ENCODE measurements at places on chromosomes 13 and 19.

GRCh38 chr13:20590561-20590960 lies 23.6 kb downstream of the IFT88 start:
- DNase-seq, result no peak

DNA sequence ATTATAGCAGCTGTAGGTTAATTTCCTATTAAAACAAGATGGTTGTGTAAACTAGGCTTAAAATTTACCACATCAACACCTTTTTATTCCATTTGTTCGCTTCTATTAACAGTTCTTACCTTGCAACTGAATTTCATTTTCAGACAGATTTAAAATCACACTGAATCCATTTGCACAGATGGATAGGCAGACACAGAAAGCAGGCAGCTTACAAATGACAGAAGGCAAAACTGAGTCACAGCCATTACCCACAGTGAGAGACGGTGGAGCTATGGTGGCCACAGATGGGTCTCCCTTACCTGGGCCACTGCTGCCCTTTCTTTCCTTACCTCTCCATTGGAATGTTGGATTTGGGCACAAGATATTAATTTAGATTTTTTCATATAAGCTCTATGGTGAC lies 1567.8 kb upstream of the SLC10A2 start:
- DNase-seq, result no peak

GRCh38 chr19:41657157-41657556 lies 30.3 kb upstream of the CEACAM4 start:
- no peak for DNase-seq

- no peak for DNase-seq
Observed at GRCh38 chr13:100543872-100544602, 44.6 kb downstream of the GGACT start.

DNA sequence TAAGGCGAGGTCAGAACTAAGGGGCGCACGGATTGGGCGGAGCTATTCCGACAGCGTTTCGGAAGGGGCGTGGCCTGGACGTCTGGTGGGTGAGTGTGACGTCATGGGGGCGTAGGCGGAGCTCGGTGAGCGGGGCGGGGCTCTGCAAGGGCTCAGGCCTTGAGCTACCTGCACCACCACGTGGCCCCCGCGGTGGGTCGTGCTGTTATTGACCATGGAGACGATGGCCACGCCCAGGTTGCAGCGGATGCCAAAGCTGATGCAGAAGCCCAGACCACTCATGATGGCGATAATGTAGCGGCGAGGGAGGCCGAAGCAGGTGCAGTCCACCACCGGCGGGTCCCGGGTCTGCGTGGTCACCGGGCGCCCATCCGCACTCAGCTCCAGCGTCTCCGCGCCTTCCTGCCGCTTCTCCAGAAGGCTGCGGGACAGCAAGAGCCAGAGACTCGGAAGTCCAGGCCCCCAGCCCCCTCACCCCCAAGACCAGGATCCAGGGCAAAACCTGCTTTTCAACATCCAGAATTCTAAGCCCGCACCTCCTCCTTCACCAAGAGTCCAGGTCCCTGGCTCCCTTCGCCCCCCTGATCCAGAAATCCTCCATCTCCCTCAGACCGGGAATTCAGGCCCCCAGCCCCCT lies 4.8 kb downstream of the SLC17A7 start:
- peak; percentile 67 for DNase-seq

- DNase-seq, result no peak
Observed at GRCh38 chr13:105625691-105626090, 909.8 kb downstream of the EFNB2 start.

- no peak for DNase-seq
Observed at GRCh38 chr13:36880961-36881360, 39.1 kb downstream of the SMAD9 start.

- DNase-seq, result no peak
Observed at GRCh38 chr19:4537953-4538600, 1.8 kb downstream of the LRG1 start.

DNA sequence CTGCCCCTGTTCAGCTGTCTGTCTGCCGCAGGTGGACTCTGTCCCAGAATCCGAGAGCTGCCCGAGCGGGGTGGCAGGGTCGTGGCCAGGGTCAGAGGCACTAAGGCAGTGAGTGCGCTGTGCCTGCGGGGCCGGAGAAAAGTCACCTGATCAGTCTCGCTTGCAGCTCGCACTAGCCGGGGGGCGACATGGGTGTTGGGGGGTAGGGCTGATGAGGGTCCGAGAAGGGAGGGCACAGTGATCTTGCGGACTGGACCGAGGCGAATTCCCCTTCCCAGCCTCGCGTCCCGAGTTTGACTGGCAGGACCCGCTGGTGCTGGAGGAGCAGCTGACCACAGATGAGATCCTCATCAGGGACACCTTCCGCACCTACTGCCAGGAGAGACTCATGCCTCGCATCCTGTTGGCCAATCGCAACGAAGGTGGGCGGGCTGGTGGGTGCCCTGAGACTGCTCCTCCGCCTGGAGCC lies 627 bp downstream of the GCDH start:
- no peak for DNase-seq

GRCh38 chr13:109810761-109811510 lies 24.6 kb upstream of the IRS2 start:
- DNase-seq, result no peak

- no peak for DNase-seq
Observed at GRCh38 chr13:43304945-43305344, 281.6 kb downstream of the DNAJC15 start.

GRCh38 chr13:41994696-41995095 lies 33.8 kb upstream of the VWA8 start:
- no peak for DNase-seq

GRCh38 chr19:27846944-27847343 lies 1366.0 kb downstream of the UQCRFS1 start:
- no peak for DNase-seq

DNA sequence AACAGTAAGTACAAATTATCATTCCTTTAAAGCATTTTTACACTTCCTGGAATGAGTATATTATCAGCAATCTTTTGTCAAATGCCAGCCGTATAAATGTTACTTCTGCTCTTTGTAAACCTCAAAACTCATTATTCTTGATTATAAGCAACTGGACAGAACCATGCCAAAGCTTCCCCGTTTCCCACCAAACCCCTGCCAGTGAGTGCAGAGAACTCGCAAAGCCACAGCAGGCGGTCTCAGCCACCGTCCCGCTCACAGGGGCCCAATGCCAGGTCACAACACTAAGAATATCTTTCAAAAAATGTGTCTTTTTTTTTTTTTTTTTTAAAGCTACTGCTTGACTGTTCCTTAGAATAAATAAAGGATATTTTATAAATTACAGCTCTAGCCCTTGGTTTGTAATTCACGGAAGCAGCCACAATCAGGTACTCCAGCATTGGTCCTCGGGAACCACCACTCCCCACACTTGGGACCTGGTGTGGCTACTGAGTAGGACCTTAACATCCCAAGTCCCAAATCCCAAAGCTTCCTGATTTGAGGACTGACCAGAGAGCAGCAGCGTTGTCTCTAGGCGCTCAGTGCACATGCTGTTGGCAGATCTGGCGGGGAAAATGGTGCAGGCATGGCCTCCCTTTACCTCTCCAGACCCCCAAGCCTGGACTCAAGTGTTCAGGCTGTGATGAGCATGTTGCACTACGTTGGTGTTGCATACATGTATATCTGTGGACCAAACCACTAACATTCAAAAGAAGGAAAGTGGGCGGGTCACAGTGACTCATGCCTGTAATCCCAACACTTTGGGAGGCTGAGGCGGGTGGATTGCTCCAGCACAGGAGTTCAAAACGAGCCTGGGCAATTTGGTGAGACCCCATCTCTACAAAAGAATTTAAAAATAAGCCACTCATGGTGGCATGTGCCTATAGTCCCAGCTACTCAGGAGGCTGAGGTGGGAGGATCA lies 19.0 kb downstream of the KCTD15 start:
- no peak for DNase-seq

- DNase-seq, result no peak
Observed at GRCh38 chr13:59099182-59099974, 1064.3 kb downstream of the DIAPH3 start.

DNA sequence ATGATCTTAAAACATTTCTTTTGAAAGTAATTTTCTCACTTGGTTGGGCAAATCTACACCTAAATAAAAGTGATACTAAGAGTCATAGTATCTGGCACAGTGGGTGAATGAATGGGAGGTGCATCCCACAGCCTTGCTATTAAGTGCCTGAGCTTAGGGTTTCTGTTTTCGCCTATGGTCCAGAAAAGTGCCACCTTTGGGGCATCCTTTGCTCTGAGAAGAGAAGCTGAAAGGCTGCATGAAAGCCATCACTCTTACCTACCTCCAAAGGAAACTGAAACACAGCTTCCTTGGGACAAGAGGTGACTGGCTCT lies 55.6 kb upstream of the AKAP11 start:
- DNase-seq, result no peak
